ENCODE measurements at places on chromosomes 4 and X.

DNA sequence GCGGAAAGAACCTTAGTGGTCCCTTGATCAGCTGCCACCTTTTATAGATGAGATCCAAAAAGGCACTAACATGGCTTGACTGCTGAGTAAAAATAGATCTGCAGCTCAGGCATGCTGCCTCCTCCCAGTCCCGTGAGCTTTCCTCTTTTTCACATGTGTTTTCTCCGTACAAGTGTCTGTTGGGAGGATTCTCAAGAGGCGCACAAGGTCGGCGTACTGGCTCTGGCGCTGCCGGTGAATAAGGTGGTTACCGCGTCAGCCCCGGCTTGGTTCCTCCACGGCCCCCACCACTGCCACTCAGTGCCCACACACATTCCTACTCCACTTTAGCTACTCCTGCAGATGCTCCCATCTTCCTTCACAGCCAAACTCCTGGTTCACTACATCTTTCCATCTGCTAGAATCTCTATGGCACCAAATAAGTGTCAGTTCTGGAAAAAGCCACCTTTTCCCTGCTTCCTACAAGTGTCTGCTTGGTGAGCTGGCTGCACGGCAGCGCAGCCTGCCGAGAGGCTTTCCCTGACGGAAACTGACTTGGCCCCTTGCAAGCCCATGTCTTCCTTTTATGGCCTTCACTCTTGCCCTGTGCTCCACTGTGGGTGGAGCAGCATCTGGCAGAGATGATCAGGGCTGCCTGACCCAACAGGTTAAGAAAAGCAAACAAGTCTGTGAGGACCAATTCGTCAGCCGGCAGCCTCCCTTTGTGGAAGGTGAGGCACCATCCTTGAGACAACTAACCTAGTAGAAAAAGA is 99.8 kb downstream of the KLHL8 start:
- no peak for DNase-seq

- no peak for DNase-seq
Observed at GRCh38 chrX:154408659-154409221, 314 bp downstream of the DNASE1L1 start.

GRCh38 chrX:21986596-21986995 is 45.5 kb upstream of the PHEX start:
- DNase-seq, result no peak

DNA sequence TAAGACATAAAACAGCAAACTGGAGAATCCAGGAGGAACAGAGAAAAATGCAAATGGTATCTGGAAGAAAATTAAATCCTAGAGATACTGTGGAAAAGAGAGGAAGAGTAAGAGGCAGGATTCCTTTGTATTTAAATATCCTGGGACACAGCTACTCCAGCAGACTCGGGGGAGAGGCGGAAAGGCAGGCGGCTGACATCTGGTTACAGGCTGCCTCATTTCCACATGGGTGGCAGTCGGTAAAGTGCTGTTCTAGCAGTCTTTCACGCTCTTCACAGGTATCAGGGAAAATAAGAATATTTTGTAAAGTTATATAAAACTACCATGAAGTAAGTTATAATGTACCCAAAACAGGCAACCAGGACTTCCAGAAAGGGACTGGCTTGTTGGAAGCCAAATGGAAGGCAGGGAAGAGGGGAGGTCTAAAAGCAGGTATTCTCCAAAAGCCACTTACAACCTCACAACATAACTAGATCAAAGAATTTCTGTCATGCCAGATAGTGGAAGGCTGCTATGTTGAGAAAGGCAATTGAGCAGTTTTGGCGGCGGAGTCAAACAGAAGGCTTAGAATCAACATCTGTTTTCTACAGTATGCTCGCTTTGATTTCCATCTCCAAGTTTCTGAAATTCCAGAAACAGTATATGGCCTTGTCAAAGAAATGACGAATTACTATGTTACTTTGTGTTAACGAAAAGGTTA is 1.3 kb upstream of the TIGD2 start:
- DNase-seq, result no peak

- DNase-seq, result no peak
Observed at GRCh38 chr4:184833046-184833838, 7.5 kb upstream of the ACSL1 start.

- no peak for DNase-seq
Observed at GRCh38 chr4:177251237-177251636, 58.4 kb upstream of the NEIL3 start.

DNA sequence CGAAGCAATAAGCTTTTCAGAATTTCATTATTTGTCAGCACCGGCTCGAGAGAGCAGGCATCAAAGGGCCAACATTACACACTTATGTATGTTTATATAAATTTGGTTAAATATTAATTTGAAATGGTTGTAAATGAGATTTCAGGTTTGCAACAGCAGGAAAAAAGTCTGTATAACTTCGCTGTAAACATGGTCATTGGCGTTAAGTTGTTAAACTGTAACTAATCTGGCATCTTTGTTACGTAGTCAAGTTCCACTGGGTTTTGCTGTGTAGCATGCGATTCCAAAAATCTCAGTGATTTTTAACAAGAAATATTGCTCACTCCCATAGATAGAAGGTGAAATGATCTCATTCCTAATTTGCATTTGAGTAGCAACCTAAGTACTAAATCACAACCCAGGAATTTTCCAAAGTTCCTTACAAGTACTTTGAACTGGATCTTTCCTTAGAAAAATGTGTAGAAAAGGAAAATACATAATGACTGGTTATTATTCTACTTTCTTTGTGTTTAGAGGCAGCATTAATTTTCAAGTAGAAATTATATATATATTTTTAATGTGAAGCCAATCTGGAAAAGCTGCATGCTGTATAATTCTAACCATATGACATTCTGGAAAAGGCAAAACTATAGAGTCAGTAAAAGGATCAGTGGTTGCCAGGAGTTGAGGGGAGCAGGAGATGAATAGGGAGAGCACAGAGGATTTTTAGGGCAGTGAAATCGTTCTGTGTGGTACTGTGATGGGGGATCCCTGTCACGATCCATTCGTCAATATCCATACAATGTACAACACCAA is 222.1 kb downstream of the CBR4 start:
- no peak for DNase-seq

DNA sequence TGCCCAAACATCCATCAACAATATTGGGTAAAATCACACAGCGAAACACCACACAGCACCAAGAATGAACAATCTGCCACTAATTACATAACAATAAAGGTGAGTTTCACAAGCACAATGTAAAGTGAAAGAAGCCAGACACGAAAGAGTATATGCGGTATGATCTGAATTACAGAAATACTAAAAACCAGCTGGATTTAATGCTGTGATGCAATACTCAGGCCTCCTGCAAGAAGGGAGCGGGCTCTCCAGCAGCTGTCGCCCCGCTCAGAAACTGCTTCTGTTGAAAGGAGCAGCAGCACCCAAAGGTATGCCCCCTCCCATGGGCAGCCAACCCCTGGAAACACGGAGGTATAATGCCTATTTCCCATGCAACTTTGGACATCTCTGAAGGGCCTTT is 77.0 kb downstream of the PAPSS1 start:
- DNase-seq, result no peak

GRCh38 chrX:78831523-78831922 is 84.0 kb downstream of the LPAR4 start:
- no peak for DNase-seq

- peak; percentile 55 for DNase-seq
Observed at GRCh38 chr4:27276307-27277073, 415.8 kb downstream of the STIM2 start.

DNA sequence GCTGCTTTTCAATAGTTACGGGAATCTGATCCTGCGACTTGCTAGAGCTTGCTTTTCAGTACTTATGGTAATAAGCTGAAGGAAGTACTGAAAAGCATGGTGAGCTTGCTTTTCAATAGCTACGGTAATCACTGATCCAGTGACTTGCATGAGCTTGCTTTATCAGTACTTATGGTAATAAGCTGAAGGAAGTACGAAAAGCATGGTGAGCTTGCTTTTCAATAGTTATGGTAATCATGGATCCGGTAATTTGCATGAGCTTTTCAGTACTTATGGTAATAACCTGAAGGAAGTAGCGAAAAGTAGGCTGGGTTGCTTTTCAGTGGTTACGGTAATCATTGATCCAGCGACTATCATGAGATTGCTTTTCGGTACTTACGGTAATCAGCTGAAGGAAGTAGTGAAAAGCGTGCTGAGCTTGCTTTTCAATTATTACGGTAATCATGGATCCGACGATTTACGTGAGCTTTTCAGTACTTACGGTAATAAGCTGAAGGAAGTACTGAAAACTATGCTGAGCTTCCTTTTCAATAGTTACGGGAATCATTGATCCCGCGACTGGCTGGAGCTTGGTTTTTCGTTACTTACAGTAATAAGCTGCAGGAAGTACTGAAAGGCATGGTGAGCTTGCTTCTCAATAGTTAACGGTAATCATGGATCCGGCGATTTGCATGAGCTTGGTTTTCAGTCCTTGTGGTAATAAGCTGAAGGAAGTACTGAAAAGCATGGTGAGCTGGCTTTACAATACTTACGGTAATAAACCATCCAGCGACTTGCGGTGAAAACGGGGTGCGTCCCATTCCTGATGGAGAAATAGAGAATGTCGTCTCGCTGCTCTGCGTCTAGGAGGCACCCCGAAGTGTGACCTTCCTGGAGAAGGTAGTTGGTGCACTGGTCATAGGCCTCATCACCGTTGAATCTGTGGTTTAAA is 6.5 kb downstream of the CRLF2 start:
- DNase-seq, result no peak

- DNase-seq, result no peak
Observed at GRCh38 chrX:56762707-56763555, 33.9 kb downstream of the NBDY start.

Measured in NCI-H1092 treated with DMSO at 0.1 percent for 48 hours (cell line).